ENCODE measurements at places on chromosomes 1 and 21. TPM values are rescaled to one million over a fixed set of nuclear protein-coding genes. Genes with fewer than 3 reads are reported as not detected.
A peak's percentile ranks its signal among the peaks of the same experiment; 100 is the strongest.

- DNase-seq, result no peak
These were observed 46.9 kb downstream of the PEX14 start for GRCh38 chr1:10521537-10522157.

- no peak for DNase-seq
These were observed 190.3 kb downstream of the VPS13D start for GRCh38 chr1:12420171-12420570.

DNA sequence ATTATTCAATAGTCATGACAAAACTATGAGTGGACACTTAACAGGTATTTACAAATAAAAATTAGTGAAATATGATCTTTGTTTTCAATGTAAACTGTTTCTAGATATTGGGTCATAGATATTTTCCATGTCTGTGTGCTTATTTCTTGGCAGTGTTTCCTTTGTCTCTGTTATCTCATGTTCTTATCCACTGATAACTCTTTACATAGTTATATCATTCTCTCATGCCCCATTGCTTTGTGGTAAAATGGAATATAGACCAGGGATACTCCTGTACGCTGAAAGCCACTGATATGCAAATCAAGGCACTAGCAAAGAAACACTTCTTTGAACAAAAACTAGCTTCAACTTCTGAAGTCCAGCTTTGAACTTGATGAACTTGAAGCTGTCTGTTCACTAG lies 113.1 kb downstream of the ITSN1 start:
- DNase-seq, result no peak

DNA sequence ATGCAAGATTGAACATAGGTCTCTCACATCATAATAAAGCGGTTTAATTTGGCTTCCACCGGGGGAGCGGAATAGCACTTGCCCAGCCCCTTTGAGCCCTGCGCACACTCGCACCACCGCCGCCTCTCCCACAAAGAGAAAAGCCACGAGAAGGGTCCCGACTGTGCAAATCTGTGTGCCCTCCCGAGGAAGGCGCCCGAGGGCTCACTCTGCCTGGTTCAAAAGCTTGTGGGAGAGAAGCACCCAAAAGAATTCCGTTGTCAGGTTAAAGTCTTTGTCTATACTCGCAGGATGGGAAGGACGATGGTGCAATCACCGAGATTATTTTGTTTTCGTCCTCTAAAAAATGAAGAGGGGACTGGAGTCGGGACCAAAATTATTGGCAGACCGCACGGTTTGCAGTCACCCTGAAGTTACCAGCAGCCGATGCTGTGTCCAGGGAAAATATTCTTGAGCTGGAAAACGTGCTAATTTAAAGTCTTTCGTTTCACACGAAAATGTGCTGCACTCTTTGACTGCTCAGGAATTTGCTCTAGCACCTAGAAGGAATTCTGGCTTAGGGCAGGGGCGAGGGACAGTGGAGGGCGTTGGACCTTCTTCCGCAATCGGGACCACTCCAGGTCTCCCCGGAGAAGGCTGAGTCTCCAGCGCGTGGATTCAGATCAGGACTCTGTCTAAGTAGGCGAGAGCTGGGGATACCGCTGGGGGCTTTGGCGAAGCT lies 6.6 kb upstream of the SIM2 start:
- DNase-seq, result no peak

DNA sequence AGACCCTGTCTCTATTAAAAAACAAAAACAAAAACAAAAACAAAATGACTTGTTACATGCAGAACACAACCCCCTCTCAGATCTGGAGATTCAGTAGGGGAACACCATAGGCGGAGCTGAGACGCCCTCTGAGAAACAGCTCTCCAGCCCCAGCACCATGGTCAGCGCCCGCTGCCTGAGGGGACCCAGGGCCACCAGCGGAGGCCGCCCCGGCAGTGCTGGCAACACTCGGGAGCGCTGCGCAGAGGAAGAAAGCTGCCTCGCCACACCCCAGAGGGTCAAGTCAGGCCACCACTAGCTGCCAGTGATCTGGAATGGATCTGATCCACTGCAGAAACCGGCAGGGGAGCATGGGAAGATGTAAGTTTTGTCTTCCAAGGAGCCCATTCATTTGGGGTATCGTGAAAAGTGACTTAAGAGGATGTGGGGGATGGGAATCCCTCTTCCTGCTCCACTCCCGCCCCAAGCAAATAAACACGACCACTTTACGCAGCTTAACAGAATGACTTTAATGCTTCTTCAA lies 3.1 kb downstream of the ACTA1 start:
- DNase-seq, result no peak

- DNase-seq, result no peak
These were observed 149.5 kb downstream of the FGGY start for GRCh38 chr1:59446257-59446901.

- DNase-seq, result no peak
These were observed 37.6 kb downstream of the DHCR24 start for GRCh38 chr1:54849219-54850068.

DNA sequence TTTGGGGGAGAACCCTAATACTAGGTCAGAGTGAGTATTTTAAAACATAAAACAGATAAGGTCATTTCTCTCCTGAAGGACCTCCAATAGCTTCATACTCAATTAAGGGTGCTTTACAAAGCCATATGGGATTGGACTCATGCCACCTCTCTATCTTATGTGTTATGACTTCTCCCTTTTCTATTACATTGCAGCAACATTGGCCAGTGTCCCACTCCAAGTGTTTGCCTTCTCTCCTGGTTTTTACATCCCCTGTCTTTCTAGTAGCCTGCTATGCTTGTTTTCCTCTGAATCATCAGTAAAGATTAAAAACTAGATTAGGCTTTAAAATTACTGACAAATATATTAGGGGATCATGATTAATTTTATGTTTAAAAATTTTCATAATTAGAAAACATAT lies 66.6 kb downstream of the SCMH1 start:
- DNase-seq, result no peak

GRCh38 chr1:245062741-245063305 lies 92.0 kb upstream of the KIF26B start:
- no peak for DNase-seq

DNA sequence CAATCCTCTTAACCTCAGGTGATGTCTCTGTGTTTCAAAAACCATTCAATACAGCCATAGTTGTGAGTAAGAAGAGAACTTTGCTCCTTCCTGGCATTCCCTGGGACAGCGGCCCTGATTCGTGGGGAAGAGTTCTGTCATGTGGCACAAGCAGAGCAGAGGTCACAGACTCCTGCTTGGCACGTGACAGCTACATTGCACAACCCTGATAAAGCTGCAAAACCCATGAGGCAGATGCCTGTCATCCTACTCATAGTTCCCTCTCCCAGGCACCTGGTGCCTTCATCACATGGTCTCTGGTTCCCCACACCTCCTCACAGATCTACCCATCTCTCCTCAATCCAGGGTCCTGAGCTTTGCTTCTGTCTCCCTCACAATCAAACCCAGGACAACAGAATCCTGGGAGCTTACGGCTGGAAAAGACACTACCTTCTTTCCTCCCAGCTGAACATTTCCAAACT lies 70.8 kb downstream of the PLPP3 start:
- peak; percentile 51 for DNase-seq

- DNase-seq, result no peak
These were observed 25.0 kb downstream of the LAMB3 start for GRCh38 chr1:209627027-209627731.

- no peak for DNase-seq
These were observed 166.7 kb downstream of the MIS18A start for GRCh38 chr21:32112195-32112594.

The HAPLN2 gene
- total RNA-seq, result not detected

The AMY1A gene
- not detected for total RNA-seq

The CBR3 gene
- 0.41 TPM for total RNA-seq

The FGR gene
- total RNA-seq, result 0.41 TPM
